Neural crest cell (in vitro differentiated cells): ENCODE measurements at places on chromosomes 12 and 14. TPM values are rescaled to one million over a fixed set of nuclear protein-coding genes. Genes with fewer than 3 reads are reported as not detected.

Gene KCNK13
- not detected in 2 replicates for total RNA-seq

DNA sequence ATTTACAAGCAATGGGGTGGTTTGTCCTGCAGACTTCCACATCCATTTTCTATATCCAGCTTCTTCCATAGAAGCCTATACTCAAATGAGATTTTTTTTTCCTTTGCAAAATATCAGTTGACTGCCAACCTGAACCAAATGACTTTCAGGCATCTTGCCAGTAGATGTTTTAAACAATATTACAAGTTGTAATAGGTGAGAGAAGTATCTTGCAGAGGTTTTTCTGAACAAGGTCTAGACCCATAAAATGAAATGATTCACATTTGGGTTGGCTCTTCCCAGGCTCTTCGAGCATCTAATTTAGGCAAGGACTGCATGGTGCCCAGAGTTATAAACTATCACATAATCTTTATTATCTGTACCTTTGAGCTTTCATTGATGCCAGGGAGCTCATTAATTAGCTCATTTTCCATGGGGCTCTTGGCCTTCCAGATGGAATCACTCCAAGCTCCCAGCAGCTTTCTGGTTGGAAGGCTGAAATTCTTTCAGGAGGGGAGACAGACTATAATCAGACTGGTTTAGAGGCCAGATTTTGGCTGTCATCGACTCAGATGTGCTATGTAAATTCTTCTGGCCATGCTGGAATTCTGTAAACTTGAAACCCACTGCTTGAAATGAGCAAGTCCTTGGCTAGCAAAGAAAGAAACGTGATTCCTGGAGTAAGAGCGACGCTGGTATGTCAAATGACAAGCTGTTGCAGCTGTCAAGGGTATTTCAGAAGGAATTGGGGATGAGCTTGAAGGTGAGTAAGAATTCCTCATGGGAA lies 32.2 kb upstream of the DICER1 start:
- no peak for DNase-seq

DNA sequence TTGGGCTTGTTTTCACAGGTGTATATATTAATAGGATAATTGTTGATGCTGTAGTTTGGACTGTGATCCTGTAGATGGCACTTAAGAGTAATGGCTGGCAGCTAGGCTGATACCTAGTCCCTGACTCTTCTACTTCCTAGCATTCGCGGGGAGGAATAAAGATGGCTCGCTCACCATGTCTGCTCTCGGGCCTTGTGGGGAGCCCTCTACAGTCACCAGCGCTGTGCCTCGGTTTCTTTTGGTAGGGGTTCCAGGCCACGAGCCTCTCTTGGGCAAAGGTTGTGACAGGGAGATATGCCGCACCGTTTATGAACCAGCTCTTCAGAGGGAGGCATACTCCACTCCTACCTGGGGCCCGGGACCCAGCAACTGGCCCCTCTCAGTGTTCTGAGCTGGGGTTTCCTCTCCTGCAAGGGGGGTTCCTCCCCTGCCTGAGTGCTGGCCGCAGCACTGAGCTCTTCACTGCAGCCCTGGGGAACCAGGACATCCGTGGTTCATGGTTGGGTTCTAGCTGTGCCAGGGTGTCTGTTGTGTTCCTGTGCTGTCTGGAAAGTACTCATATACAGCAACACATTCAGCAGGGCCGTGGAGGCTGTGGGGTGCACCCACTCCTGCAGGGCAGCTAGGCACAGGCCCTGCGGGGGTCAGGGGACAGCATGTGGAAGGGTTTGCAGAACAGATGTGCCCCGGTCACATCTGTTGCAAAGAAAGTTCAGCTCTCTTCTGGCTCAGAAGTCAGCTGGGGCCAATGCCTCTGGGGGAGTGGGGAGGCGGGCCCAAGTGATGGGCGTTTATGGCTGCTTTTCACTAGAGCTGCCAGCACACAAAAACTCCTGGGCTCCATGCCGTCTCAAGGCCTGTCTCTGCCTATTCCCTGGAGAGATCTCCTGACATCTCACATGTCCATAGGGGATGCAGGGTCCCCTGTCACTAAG lies 147.9 kb downstream of the PPFIA2 start:
- no peak for DNase-seq

- no peak for DNase-seq
Measured at GRCh38 chr14:88683119-88683518, 109.6 kb downstream of the EML5 start.

Gene ADCY6
- 79.5 and 81.0 TPM in 2 replicates for total RNA-seq

DNA sequence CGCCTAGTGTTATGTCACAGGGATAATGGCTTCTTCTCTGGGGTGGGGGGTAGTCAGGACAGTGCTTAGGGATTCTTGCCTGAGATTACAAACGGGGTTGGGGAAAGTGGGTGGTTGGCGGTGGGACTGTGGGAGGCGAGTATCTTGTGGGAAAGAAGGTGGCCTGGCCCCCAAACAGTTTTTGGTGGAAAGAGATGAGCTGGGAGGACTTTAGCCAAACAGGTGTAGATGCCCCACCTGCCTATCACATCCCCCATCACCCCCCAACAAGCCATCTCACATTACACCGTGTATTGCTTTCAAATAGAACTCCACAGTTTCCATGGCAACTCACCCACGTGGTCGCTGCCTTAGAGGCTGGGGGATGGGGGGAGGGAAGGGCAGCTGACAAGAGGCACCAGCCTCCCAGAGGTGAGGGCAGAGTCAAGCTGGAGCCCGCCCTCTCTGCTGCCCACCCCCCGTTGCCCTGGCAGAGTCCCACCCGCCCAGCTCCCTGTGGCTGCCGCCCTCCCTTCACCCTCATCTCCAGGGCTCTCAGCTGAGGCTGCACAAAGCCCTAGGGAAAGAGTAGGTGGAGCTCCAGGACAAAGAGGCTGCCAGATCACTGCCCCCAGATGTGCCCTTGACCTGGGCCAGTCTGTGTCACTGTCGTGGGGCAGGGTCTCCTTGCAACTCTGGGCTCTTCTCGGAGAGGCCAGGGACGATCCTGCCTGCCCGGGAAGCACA lies 98.3 kb downstream of the LRRC74A start:
- no peak for DNase-seq

- no peak for DNase-seq
Measured at GRCh38 chr12:49583366-49584094, 15.6 kb upstream of the MCRS1 start.

DNA sequence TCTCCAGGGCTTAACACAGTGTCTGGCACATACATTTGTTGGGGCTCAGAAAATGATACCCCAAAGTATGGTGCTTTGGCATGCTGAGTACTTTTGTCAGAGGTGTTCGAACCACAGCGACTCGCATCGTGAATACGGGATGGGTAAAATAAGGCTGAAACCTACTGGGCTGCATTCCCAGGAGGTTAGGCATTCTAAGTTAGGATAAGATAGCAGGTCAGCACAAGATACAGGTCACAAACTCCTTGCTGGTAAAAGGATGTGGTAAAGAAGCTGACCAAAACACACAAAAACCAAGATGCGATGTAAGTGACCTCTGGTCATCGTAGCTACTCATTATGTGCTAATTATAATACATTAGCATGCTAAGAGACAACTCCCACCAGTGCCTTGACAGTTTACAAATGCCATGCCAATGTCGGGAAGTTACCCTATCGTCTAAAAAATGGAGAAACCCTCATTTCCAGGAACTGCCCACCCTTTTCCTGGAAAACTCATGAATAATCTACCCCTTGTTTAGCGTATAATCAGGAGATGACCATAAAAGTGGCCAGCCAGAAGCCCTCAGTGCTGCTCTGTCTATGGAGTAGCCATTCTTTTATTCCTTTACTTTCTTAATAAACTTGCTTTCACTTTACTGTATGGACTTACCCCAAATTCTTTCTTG lies 3.3 kb upstream of the AEBP2 start:
- no peak for DNase-seq

DNA sequence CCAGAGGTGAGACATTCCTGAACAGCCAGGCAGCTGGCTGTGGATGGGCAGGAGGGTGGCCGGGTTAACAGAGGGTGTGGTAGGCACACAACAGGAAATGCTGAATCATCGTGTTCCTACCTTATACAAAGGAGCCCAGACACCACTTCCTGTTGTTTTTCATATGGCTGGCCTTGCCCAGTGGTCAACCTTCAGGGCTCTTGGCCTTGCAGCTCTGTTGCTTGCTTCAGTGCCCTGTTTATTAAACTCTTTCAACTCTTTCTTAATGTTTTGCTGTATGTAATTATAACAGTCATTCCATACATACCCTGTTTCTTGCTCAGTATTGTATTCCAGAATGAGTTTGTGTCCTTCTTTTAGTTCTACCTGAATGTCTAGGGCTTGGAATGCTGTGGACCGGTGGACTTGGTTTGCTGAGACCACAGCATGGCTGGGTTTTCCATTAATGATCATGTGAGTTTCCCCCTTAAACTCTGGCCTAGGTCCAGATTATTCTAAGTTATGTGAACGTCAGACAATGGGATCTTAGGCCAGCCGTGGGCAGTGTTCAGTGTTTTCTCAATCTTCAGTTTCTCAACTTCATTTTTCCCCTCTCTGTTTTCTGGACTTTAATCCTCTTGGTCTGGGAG lies 11.9 kb downstream of the CFAP54 start:
- DNase-seq = no peak

Gene LYSET
- total RNA-seq = 31.1 and 31.2 TPM in 2 replicates

Gene SPIC
- not detected in 2 replicates for total RNA-seq

DNA sequence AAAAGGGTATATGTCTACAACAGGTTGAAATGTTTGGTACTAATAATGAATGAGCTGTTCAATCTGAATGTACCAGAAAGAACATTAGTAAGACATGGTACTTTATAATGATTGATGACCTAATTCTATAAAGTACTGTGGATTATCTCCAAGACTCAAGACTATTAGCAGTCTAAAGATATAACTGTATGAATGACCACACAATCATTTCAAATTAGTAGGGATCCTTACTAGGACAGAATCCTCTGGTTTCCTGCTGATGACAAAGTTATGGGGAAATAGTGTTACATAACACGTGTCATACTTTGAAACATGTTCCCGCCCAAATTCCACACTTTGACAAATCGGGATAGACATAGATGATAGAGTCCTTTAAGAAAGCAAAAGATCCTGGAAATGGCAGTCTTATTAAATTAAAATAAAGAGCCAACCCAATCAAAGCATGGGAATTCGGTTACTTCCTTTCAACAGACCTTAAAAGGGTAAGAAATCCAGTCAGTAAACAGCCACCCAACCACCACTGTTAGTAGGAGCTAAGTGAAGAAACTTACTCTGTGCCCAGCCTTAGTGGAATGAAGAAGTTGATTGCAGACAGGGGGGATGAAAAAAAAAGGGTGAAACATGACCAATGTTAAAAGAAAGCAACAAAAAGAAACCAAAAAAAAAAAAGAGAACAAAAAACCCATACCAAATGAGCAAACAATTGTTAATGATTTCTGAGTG lies 2.8 kb downstream of the VPS29 start:
- DNase-seq = no peak

GRCh38 chr14:40058901-40059897 lies 627.0 kb upstream of the FBXO33 start:
- no peak for DNase-seq

- no peak for DNase-seq
Measured at GRCh38 chr14:32593290-32593942, 264.3 kb downstream of the AKAP6 start.
